ENCODE measurements at places on chromosomes 3 and 15.

DNA sequence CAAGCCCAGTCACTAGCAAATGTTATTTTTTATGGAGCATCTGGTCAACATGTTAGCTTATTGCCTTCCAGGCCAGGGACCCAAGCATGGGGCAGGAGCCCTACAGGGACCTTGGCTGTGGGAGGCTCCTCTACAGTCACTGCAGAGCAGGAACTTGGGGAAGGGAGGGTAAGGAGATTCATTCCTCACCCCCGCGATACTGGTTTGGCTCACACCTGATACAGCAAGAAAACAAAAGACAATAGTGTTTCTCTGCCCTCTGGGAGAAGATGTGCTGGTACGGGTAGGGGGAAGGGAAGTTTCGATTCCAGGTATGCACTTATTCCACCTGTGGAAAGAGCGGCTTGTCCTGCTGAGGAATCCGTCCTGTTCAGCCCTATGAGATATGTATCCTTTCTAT lies 77.6 kb downstream of the SLC12A8 start:
- no peak for DNase-seq

GRCh38 chr3:187640569-187641059 lies 29.6 kb downstream of the SST start:
- no peak for DNase-seq

- peak; percentile 39 for DNase-seq
Observed at GRCh38 chr3:109731639-109732473, 394.5 kb upstream of the DPPA4 start.

DNA sequence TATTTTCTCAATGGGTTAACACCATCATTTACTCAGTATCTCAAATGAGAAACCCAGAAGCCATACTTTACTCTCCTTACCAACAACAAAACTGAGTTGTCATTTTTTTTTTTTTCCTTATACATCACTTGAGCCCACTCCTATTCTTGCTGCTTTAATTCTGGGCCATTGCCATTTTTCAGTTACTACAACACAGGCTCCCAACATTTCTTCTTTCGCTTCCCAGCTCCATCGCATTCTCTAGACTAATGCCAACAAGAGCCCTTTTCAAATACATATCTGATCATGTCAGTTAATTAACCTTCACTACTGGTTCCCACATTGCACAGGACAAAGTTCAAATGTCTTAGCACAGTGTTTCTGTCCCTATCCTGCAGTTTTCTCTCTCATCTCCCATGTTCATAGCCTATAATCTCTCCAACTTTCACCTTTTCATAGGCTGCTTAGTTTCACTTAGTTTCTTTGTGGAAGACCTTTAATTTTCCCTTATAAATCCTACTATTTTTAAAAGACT lies 22.5 kb upstream of the ANXA2 start:
- DNase-seq = no peak

DNA sequence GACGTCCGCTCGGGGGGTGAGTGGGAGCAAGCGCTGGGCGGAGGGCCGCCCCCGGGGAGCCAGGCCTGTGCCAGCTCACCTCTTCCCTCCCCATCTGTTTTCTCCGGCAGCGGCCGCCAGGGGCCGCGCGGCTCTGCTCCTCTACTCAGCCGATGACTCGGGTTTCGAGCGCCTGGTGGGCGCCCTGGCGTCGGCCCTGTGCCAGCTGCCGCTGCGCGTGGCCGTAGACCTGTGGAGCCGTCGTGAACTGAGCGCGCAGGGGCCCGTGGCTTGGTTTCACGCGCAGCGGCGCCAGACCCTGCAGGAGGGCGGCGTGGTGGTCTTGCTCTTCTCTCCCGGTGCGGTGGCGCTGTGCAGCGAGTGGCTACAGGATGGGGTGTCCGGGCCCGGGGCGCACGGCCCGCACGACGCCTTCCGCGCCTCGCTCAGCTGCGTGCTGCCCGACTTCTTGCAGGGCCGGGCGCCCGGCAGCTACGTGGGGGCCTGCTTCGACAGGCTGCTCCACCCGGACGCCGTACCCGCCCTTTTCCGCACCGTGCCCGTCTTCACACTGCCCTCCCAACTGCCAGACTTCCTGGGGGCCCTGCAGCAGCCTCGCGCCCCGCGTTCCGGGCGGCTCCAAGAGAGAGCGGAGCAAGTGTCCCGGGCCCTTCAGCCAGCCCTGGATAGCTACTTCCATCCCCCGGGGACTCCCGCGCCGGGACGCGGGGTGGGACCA lies 632 bp upstream of the CRELD1 start:
- peak; percentile 68 for DNase-seq
